ENCODE measurements at places on chromosomes 1 and 21.

- DNase-seq: no peak
These were observed 4.1 kb downstream of the OLFML3 start for GRCh38 chr1:113983391-113983790.

GRCh38 chr1:235945775-235946570, 79.3 kb upstream of the LYST start:
- DNase-seq: no peak

DNA sequence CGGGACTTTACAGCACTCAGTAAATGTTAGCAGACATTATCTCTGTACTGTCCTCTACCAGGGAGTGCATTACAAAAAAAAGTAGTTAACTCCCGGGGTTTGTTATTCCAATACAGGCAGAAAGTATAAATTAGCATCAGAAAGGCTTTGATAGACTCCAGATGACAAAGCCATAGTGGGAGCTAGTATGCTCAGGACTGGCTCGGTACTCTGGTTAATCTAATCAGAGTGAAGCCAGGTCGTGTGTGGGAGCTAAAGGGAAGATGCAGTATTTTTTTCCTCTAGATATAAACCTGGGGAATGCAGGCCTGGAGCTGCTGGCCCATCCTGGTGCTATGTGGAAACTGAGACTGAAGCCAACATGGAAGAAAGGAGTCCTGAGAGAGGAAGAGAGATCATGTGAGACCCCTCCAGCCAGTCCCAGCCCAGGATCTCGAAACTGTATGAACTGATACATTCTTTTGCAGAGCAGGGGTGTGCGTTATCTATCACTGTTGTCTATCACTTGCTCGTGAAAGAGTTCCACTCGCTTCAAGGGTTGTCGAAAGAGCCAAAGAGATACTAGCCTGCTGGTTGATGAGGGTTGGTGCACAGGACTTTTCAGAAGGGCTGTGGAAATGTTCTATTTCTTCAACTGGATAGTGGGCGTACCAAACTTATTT, 125.8 kb downstream of the PLPP3 start:
- DNase-seq: no peak

DNA sequence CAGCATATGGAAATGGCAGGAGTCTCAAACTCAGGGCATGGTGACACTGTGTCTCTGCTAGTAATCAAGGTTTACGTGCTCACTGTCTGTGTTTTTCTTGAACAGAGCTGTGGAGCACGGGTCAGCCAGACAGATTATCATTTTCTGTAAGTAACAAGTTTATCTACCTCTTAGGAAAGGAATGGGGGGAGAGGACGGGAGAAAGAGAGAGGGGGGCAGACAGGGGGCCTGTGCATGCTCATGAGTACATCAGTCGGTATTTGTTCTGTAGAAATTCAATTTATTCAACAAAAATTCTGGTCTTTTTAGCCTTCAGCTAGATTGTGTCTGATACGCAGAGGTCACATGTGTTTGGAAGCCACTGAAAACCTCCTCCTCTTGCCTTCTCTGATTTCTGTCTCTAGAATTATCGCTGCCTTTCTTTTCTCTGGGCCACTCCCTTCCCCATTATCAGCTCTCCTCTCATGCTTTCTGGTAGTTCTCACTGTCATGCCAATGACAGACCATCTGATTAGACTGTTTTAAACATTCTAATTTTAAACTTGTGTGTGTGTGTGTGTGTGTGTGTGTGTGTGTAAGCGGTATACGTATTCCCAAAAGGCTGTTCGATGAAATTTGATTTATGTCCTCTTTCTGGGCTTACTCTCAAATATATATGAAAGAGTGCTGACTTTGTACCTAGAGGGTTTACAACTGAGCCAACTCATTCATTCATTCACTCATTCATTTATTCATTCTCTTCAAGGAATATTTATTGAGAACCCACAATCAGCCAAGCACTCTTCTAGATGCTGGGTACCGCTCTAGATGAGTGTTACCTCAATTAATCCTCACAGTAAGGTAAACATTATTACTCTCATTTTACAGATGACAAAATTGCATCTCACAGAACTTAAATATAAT, 636.9 kb downstream of the KIF26B start:
- DNase-seq: no peak

GRCh38 chr1:234486858-234487840, 8.2 kb upstream of the TARBP1 start:
- DNase-seq: no peak

GRCh38 chr1:84538599-84538998, 32.2 kb upstream of the GNG5 start:
- DNase-seq: no peak

DNA sequence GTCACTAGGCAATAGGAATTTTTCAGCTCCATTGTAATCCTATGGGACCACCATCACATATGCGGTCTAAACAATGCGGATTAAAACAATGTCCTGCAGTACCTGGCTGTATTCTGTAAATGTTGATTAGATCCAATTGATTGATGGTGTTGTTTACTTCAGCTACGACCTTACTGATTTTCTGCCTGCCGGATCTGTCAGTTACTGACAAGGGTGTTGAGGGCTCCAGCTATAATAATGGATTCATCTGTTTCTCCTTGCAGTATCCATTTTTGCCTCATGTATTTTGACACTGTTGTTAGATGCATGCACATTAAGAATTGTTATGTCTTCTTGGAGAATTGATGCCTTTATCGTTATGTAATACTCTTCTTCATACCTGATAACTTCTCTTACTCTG, 39.0 kb downstream of the RAP1A start:
- no peak for DNase-seq

DNA sequence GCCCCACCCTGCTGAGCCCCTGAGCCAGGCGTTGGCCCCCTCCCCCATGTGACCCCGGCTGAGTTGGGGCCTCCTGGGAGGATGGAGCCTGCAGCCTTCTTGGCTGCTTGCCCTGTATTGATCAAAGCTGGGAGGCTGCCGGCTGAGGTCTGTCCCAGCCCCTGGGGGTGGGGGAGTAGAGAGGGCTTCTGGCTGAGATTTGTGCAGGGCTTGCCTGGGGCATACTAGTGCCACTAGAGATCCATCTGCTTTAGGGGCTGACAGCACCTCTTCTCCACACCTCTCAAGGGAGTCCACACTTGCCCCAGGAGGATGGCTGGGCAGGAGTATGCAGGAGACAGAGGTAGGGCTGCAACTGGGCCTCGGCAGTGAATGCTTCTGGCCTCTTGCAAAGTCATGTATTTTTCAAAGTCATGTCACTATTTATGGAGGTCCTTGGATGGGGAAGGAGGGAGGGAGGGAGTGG, 53.6 kb upstream of the SSBP3 start:
- DNase-seq: no peak

DNA sequence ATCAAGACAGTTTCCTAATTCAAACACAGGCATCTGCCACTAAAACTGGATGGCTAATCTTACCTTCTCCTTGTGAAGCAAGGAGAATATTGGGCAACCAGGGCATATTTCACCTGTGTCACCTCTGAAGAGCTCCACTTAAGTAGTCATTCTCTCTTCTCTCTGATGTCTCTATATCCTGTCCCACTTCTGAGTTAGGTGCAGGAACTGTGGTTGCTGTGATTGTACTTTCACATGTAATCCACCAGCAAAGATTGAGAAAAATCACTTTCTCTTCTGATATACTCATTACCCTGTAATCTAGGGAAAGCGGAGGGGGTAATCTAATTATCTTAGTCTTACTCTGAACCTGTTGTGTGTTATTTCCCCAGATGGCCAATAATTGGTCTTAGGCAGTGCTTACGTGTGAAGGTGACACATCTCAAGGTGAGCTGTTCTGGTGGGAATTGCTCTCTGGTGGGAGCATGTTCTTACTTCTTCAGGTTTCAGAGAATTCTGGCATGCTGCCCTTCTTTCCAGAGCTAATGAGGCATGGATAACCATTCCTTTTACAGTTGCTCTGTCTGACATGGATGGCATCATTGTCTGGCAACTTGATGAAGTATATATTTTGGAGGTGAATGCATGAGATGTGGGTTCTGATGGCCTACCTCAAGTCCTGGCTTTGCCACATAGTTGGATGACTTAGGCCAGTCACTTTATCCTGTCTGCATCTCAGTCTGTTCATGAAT, 12.0 kb downstream of the XCL2 start:
- DNase-seq: no peak

GRCh38 chr1:12435639-12436344, 182.2 kb downstream of the DHRS3 start:
- peak; percentile 80 for DNase-seq

DNA sequence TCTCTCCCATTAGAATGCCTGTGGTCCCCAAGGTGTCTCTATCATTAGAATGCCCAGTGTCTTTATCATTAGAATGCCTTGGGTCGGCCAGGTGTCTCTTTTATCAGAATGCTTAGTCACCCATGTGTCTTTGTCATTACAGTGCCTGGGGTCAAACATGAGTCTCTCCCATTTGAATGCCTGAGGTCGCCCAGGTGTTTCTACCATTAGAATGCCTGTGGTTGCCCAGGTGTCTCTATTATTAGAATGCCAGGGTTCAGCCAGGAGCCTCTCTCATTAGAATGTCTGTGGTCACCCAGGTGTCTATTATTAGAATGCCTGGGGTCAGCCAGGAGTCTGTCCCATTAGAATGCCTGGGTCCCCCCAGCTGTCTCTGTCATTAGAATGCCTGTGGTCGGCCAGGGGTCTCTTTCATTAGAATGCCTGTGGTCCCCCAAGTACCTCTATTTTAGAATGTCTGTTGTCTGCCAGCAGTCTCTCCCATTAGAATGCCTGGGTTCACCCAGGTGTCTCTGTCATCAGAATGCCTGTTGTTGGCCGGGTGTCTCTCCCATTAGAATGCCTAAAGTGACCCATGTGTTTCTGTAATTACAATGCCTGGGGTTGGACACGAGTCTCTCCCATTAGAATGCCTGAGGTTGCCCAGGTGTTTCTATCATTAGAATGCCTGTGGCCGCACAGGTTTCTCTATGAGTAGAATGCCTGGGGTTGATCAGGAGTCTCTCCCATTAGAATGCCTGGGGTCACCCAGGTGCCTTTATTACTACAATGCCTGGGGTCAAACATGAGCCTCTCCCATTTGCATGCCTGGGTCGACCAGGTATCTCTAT, 57.1 kb downstream of the RNF187 start:
- no peak for DNase-seq

- DNase-seq: no peak
These were observed 334.4 kb downstream of the DSCAM start for GRCh38 chr21:40512590-40512989.

DNA sequence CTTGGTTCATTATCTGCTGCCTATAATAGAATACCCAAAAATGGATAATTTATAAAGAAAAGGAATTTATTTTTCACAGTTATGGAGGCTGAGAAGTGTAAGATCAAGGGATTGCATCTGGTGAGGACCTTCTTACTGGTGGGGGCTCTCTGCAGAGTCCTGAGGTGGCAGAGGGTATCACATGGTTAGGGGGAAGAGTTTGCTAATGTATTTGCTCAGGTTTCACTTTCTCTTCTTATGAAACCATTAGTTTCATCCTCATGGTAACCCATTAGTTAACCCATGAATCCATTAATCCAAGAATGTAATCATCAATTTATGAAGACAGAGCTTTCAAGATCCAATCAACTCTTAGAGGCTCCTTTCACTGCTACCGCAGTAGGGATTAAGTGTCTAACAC, 120.6 kb downstream of the DNM3 start:
- DNase-seq: no peak

GRCh38 chr1:229883504-229884200, 183.4 kb upstream of the GALNT2 start:
- peak; percentile 33 for DNase-seq

DNA sequence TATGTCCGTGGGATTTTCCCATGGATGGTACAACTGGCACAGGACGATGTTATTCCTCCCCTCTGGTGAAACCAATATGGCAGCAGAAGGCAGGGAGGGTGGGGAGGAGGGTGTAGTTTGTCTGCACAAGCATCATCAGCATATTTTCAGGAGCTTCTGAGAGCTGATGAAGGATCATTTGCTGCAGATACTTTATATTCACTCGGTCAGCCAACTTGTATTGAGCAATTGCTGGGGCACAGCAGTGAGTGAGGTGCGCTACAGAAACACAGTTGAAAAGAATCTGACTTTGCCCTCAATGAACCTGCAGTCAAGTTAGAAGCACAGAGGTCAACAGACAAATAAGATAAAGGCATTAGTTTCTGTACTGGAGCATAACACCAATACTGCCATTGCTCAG, 13.0 kb downstream of the PKP1 start:
- no peak for DNase-seq

GRCh38 chr1:201582705-201583442, 43.9 kb downstream of the NAV1 start:
- DNase-seq: no peak

- DNase-seq: no peak
These were observed 188.4 kb downstream of the BACH1 start for GRCh38 chr21:29487154-29487553.

- DNase-seq: no peak
These were observed 36.8 kb upstream of the PPP1R15B start for GRCh38 chr1:204448344-204448964.

DNA sequence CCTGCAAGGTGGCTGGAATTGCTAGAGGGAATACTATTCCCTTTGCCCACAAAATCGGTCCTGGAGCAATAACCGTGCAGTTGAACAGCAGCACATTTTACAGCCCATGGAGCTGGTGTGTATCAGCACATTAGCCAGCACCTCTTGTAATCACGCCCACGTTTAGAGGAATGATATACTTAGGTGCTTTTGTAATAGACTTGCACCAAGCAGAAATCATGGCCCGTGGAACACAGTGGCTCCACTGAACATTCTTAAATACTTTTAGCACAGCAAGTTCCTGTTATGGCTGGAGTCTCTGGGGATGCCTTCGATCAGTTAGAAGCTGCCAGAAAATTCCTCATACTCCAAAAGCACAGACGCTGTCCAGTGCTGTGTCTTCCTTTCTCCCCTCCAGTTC, 218.1 kb upstream of the FAM78B start:
- DNase-seq: no peak

- DNase-seq: no peak
These were observed 278.2 kb downstream of the DSCAM start for GRCh38 chr21:40568807-40569206.

- DNase-seq: no peak
These were observed 156.6 kb downstream of the SIPA1L2 start for GRCh38 chr1:232473324-232473723.

DNA sequence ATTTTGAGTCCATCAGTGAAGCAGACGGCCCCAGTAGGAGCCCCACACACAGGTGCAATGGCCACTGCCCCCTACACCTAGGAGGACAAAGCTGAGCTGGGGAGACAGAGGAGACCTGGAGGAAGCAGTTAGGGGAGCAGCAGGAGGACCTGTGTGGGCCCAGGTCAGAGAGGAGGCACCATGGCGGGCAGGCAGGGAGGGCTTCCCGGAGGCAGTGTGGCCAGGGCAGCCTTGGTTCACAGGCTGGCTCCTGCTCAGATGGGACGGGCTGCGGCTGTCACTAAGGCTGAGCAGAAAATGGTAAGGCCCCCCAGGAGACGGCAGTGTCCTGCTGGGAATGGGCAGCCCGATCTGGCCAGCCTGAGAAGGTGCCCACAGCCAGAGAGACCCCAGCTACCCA, 15.4 kb downstream of the MEGF6 start:
- DNase-seq: no peak

GRCh38 chr1:193589597-193590040, 403.2 kb upstream of the B3GALT2 start:
- DNase-seq: no peak

DNA sequence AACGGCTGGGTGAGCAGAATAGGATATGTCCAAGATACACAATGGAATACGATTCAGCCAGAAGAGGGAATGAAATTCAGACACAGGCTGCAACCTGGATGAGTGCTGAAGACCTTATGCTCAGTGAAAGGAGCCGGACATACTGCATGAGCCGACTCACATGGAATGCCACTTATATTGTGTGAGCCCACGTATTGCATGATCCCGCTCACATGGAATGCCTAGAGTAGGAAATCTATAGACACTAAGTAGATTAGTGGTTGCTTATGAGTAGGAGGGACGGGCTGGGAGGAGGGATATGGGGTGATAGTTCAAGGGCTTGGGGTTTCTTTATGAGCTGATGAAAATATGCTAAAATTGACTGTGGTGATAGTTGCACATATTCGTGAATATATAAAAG, 26.8 kb downstream of the TMPRSS2 start:
- DNase-seq: no peak
